ENCODE measurements at places on chromosomes 1 and 21. TPM values are rescaled to one million over a fixed set of nuclear protein-coding genes. Genes with fewer than 3 reads are reported as not detected.

The SPTA1 gene
- not detected for total RNA-seq

The KCNE1 gene
- total RNA-seq: not detected

The TMPRSS3 gene
- total RNA-seq: 99.1 TPM

The CNTN2 gene
- total RNA-seq: not detected

The TTLL10 gene
- total RNA-seq: not detected

The RPL5 gene
- 1,359 TPM for total RNA-seq

The CRNN gene
- not detected for total RNA-seq
